ENCODE measurements at places on chromosomes 2 and 18. TPM values are rescaled to one million over a fixed set of nuclear protein-coding genes. Genes with fewer than 3 reads are reported as not detected.
A peak's percentile ranks its signal among the peaks of the same experiment; 100 is the strongest.

Gene EMILIN1
- 20.7 TPM for total RNA-seq

DNA sequence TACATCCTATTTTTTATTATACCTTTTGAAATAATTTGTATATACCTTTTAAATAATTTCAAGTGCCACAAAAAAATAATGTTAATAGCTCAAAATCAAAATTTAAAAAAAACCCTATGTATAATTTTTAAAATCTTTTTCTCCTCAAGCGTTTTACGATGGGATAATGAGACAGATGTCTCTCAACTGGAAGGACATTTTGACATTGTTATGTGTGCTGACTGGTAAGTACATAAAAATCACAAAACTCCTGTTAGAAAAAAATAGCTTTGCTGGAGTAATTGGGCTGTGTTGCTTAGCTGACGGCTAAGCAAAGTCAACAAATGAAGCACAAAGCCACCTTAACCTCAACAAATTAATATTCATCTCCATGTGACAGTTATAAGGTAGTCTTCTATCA lies 198.0 kb upstream of the SIX3 start:
- H3K4me1 ChIP-seq = no peaks in the 10 kb centered on the region
- no peaks in the 10 kb centered on the region for H3K36me3 ChIP-seq
- no peaks in the 10 kb centered on the region for H3K27me3 ChIP-seq
- no peak for DNase-seq
- no peak overlapping the region for H3K27ac ChIP-seq

GRCh38 chr2:233354971-233355574 lies 779 bp downstream of the DGKD start:
- no peaks in the 10 kb centered on the region for H3K36me3 ChIP-seq
- no peaks in the 10 kb centered on the region for H3K27me3 ChIP-seq
- H3K4me3 ChIP-seq = peak overlapping the region; percentile 62

Gene DAPL1
- total RNA-seq = not detected

Gene LINC00305
- not detected for total RNA-seq

GRCh38 chr2:171492664-171493063 lies 29.6 kb upstream of the CYBRD1 start:
- H3K36me3 ChIP-seq = no peaks in the 10 kb centered on the region
- no peaks in the 10 kb centered on the region for H3K27me3 ChIP-seq
- H3K27ac ChIP-seq = no peak overlapping the region
- H3K4me1 ChIP-seq = no peaks in the 10 kb centered on the region
- DNase-seq = no peak

DNA sequence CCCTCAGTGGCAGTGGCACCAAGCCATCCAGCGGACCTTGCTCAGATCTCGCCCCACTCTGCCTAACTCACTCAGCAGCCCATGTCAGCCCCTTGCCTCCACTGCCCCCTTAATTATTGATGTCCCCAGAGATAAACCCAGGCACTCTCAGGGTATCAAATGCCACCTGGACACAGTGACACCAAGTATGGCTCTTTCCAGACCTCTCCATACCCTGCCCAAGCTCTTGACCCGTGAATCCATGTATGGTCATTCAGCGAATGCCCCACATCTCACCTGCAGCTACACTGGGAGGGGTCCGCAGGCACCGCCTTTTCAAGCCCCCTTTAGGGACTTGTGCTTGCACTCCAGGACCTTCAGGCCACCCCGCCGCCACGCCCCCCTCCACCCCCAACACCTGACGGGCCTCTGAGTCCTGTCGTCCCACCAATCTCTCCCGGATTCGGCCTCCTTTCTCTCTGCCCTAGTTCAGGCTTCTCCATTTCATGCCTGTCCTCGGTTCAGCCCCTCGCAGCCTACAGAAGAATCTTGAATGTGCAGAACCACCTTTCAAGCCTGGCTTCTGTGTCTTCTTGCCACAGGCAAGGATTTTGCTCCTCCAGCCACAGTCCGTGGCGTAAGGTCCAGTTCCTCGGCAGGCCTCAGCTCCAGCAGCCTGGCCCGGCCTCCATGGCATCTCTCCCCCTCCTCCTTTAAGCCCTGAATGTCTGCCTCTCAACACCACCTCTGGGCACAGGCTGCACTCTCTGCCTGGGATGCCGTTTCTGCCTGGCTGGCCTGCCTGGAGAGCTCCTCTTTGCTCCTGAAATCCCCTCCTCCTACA lies 54.1 kb upstream of the ODC1 start:
- H3K4me3 ChIP-seq = no peak overlapping the region
- H3K36me3 ChIP-seq = no peaks in the 10 kb centered on the region
- no peak for DNase-seq
- no peaks in the 10 kb centered on the region for H3K4me1 ChIP-seq
- H3K27me3 ChIP-seq = no peaks in the 10 kb centered on the region
- no peak overlapping the region for H3K27ac ChIP-seq

Gene FNDC4
- total RNA-seq = 123 TPM

GRCh38 chr2:48109491-48110204 lies 203.3 kb upstream of the FBXO11 start:
- H3K36me3 ChIP-seq = no peaks in the 10 kb centered on the region
- H3K4me3 ChIP-seq = no peak overlapping the region
- H3K4me1 ChIP-seq = no peaks in the 10 kb centered on the region
- H3K27me3 ChIP-seq = no peaks in the 10 kb centered on the region
- H3K27ac ChIP-seq = no peak overlapping the region

GRCh38 chr2:22850310-22850709 lies 534.7 kb upstream of the KLHL29 start:
- H3K27me3 ChIP-seq = no peaks in the 10 kb centered on the region
- no peak for DNase-seq
- H3K4me1 ChIP-seq = no peaks in the 10 kb centered on the region
- H3K4me3 ChIP-seq = no peak overlapping the region

- no peak for DNase-seq
- H3K27me3 ChIP-seq = no peaks in the 10 kb centered on the region
- H3K4me3 ChIP-seq = no peak overlapping the region
- H3K4me1 ChIP-seq = no peaks in the 10 kb centered on the region
- H3K27ac ChIP-seq = no peak overlapping the region
Observed at GRCh38 chr18:12520442-12520992, 112.8 kb downstream of the PRELID3A start.

DNA sequence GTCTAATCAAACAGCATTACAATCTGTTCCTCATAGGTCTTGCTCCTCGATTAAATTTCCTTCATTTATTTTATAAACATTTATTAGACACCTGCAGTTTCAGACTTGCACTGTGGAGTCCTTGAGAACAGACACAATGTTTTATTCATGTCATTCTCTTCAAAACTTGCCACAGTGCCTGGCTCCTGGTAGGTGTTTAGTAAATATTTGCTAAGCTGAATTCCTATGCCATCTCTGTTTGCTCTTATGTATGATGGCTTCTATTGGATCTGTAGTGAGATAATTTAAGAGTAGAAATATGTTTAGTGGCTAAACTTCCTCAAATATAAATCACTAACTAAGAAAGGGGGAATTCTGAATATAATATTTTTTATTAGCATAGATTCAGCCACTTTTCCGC lies 61.4 kb downstream of the LRATD1 start:
- no peak overlapping the region for H3K27ac ChIP-seq
- H3K4me3 ChIP-seq = no peak overlapping the region
- no peaks in the 10 kb centered on the region for H3K27me3 ChIP-seq
- DNase-seq = no peak
- H3K4me1 ChIP-seq = no peaks in the 10 kb centered on the region

- no peaks in the 10 kb centered on the region for H3K36me3 ChIP-seq
- no peak for DNase-seq
- H3K27me3 ChIP-seq = no peaks in the 10 kb centered on the region
- H3K27ac ChIP-seq = no peak overlapping the region
- H3K4me1 ChIP-seq = no peaks in the 10 kb centered on the region
Observed at GRCh38 chr2:134324430-134324829, 70.6 kb downstream of the MGAT5 start.

DNA sequence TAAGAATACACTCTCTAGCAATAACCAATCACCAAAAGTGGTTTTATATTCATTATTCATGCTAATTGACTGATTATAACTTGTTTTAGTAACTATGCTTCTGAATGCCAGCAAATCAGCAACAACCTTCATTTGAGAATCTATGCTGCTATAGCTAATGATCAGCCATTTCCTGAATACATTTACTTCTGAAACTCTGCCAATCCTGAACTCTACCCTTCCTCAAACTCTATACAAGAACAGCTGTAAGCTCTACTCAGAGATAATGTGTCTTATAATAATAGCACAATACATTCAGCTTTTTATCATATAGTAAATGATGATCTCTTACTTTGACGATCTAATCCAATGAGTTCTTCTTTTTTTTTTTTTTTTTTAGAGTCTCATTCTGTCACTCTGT lies 85.7 kb upstream of the EPAS1 start:
- H3K4me3 ChIP-seq = no peak overlapping the region
- no peak overlapping the region for H3K27ac ChIP-seq
- DNase-seq = no peak
- H3K4me1 ChIP-seq = no peaks in the 10 kb centered on the region

GRCh38 chr2:41934329-41934958 lies 113.4 kb upstream of the PKDCC start:
- H3K4me3 ChIP-seq = no peak overlapping the region
- H3K36me3 ChIP-seq = no peaks in the 10 kb centered on the region
- no peak overlapping the region for H3K27ac ChIP-seq
- H3K27me3 ChIP-seq = no peaks in the 10 kb centered on the region
- no peak for DNase-seq

- no peaks in the 10 kb centered on the region for H3K4me1 ChIP-seq
- no peaks in the 10 kb centered on the region for H3K27me3 ChIP-seq
- DNase-seq = no peak
- H3K27ac ChIP-seq = no peak overlapping the region
- no peak overlapping the region for H3K4me3 ChIP-seq
Observed at GRCh38 chr2:38613126-38613848, 10.6 kb upstream of the HNRNPLL start.

Gene CDH2
- 35.9 TPM for total RNA-seq

Gene LYPD1
- 0.86 TPM for total RNA-seq

Gene CSRNP3
- total RNA-seq = 0.37 TPM

Measured in right lobe of liver (tissue), 6 donors.